ENCODE measurements at places on chromosomes 13 and 19.

GRCh38 chr13:105915146-105915850, 620.2 kb downstream of the EFNB2 start:
- DNase-seq, result no peak

- DNase-seq, result no peak
Measured at GRCh38 chr13:80441968-80442367, 101.0 kb upstream of the SPRY2 start.

- no peak for DNase-seq
Measured at GRCh38 chr19:5314012-5314906, 26.4 kb downstream of the PTPRS start.

DNA sequence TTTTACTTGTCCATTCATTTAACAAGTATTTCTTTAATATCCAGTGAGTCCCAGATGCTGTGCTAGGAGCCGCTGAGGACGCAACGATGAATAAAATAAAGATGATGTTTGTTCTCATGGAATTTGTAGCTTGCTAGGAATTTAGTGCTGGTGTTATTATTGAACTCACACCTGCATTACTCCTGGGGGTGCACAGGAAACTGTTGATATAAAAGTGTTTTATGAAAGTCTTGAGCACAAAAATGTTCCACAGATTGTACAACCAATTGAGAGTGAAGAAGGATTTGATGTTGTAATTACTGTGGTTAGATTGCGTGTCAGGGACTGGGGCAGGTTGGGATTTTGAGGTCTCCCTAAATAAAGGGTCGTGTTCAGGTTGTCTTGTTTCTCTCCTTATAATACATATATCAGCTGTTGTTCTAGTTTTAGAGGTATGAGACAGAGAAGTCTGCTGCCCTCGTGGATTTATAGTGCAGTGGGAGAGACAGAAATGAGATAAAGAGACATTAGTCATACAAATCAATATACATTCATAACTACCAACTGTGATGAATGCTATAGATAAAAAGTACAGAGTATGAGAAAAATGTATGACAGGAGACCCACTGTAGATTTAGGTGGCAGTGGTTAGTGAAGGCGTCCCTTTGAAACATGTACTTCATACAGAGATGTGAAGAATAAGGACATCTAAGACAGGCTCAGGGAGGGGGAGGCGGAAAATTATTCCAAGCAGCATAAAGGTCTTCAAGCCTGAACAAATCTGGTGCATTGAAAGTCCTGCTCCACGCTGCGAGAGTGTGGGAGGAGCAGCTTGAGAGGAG, 11.3 kb downstream of the CACNG6 start:
- DNase-seq, result no peak

DNA sequence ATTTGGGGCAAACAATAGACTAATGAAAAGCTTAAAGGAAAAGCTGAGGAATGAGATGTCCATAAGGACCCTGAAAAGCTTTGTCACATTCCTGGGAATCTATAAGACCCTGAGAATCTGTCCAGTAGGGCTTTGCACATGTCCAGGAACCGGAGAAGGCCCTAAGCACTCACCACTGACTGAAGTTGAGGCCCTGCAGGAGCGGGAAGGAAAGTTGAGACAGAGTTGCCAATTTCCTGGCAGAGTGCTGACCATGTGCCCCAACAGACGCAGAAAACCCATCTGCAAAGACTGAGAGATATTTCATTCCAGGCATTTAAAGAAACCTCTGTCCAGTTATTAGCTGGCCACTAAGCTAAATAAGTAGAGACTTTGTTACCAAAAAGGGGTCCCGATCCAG, 890.5 kb downstream of the UQCRFS1 start:
- no peak for DNase-seq

- DNase-seq, result no peak
Measured at GRCh38 chr13:30572859-30573275, 44.9 kb upstream of the USPL1 start.

GRCh38 chr13:70527599-70527998, 419.3 kb upstream of the KLHL1 start:
- DNase-seq, result no peak

DNA sequence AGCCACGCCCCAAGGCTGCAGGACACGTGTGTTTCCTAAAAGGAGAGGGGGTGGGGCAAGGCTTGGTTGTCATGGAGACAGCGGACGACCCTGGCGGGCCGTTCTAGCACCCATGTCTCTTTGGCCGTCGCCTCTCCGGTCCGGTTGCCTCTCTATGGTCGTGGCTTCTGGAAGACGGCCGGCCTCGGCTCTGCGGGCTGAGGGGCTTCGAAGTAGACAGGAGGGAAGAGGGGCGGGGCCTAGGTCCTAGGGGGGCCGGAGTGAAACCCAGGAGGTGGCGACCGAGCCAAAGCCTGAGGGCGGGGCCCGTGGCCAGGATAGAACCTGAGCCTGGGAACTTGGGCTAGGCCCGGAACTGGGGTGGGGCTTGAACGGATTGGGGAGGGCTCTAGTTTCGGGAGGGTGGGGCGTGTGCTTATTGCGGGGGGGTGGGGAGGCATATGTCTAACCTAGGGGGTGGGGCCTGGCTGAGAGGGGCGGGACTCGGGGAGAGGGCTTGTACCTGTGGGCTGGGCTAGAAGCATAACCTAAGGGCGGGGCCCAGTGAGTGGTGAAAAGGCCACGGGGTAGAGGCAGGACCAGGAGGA, 750 bp upstream of the SLC27A1 start:
- peak; percentile 84 for DNase-seq

DNA sequence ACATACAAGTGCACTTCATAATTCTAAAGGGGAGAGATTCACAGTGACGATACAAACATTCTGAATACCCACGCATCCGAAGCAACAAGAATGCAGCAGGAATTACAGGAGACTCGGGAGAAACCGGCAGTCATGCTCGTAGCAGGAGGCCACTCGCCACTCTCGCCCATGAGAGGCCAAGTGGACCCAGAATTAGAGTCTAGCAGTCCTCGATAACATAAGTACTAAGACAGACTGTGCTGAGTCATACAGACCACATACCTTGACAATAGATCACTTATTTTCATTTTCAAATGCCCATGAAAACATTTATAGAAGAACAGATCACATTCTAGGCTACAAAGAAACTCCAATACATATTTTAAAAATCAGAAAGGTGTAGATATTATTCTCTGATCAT, 299.1 kb upstream of the TSHZ3 start:
- DNase-seq, result no peak

All from substantia nigra (tissue), 51 donors.